ENCODE measurements at places on chromosomes 1 and 21.

DNA sequence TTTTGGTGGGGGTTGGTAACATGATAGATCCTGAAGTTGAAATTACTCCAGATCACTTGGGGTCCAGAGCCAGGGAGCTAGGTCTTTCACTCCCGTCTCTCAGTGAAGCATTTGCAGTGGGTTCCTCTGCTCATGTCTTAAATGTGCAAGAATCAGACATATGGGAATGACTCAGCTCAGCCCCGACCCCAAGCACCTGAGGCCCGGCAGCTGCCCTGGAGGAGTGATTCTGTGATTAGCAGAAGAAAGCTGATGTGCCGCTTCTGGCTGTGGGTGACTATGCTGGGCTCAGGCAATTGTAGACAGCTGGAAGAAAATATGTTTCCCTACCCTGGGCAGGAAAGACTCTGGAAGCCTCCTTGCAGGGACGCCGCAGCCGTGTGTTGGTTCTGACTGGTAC, 601.7 kb downstream of the NPHP4 start:
- no peak for DNase-seq

DNA sequence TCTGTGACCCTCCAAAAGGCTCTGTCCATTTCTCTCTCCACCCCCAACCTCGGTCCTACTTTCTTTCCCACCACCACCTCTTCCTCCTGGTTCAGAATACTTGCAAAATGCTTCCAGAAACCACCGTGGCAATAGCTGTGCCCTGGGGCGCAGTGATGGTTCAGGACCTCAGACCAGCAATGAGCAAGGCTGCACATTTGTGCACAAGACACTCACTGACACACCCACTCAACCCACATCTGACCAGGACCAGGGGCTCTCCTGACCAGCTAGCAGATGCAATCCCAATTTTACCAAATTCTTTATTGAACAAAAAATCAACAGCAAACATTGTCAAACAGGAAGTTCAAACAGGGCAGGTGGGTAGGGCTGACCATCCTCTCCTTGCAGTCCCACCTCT, 25.7 kb downstream of the SPOCD1 start:
- no peak for DNase-seq

- DNase-seq, result peak; percentile 69
These were observed 314 bp downstream of the DPH5 start for GRCh38 chr1:101025283-101025656.

DNA sequence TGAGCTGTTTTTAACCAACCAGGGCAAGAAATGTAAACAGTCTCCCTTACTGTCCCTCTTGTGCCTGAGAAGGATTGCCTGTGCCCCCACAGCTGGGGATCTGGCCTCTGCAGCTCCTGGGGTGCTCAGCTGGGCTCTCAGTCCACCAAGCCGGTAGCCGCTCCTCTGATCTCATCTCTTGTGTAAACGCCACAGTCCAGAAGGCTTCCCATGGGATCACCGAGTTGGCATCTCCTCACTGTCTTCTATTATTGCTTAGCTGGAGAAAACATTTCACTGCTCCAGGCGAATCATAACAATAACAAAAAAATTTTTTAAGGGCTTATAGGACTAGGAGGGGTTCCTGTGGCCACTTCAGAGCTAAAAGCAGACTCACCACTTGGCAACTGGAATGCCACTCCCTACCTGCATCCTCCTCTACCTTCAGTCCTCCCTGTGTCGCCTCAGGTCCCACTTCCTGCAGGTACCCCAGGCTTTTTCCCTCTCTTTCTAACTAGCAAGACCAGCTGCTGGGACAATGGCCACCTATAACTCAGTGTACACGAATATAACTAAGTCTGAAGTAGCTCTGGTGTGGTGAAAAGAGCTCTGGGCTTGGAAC, 75.8 kb downstream of the ATP1A1 start:
- DNase-seq, result no peak

DNA sequence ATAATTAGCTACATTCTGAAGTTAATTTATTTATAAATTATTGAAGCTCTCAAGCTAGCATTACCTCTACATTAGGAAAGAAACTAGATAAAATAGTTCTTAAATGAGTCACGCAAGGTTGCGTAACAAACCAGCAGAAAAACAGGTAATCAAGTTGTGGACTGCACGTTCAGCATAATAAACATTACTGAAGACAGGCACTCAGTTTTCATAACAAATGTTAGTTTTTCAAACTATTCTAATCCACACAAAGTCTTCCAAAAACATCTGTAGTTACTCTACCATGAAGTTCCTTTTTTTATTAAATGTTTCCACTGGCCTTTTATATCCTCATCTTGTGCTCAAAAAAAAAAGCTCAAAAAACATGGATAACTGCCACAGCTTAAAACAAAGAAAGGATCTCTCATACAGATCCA, 1.3 kb downstream of the TOR1AIP2 start:
- DNase-seq, result no peak

DNA sequence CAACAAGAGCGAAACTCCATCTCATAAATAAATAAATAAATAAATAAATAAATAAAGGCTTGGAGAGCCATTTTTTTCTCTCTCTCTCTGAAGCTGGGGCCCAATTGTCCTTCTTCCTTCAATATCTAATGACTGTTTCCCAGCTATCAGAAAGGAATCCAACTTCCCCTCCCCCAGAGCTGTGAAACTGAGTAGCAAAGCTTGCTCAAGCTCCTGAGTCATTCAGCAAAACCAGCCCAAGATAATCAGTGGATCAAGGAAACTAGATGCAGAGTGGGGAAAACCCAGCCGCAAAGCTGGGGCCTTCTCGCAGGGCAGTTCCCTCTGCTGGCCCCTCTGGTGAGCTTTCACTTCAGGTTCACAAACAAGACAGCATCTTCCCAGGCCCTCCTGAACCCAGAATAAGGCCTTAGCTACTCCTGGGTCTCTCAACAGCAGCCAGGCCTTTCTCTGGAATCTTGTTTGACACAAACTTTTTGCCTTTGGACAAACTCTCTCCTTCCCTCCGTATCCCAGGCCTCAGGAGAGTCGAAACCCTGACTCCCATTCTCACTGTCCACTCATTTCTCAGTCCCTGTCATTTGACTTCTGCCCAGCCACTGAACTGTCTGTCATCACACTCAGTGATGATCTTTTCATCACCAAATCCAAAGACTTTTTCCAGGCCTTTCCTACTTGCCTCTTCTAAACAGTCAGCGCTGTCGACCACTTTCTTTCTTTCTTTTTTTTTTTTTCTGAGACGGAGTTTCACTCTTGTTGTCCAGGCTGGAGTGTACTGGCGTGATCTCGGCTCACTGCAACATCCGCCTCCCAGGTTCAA, 18.0 kb upstream of the PTP4A2 start:
- DNase-seq, result no peak

DNA sequence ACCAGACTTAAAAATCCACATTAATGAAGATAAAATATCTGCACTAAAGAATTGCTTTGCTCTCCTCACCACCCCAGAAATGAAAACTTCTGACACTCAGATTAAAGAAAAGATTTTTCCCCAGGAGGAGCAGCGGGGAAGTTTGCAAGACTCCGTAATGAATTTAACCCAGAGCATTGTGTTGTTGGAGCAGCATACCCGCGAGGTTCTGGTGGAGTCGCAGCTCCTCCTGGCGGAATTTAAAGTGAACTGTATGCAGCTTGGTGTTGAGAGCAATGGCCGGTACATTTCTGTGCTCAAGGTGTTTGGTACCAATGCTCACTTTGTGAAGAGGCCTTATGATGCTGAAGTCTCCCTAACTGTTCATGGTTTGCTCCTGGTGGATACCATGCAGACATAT, 46.4 kb downstream of the VPS13D start:
- no peak for DNase-seq

GRCh38 chr1:153057375-153057774, at the start of gene SPRR2A:
TSS of gene SPRR2A (minus strand) at chr1:153057512. CDS start at chr1:153056735, 777 bp downstream.
- DNase-seq, result no peak

GRCh38 chr1:53503433-53504217, 44.4 kb downstream of the DMRTB1 start:
- DNase-seq, result no peak

DNA sequence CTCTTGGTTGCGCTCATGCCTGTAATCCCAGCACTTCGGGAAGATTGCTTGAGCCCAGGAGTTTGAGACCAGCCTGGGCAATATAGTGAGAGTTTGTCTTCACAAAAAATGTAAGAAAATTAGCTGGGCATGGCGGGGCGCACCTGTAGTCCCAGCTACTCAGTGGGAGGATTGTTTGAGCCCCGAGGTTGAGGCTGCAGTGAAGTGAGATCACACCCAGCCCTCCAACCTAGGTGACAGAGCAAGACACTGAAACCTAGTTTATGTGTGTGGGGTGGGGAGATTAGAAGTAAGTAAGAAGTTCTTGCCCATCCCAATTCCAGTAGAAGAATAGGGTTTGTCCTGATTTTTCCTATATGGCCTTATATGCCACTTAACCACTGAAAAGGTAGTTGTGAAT, 2.0 kb downstream of the RPL5 start:
- peak; percentile 40 for DNase-seq

GRCh38 chr1:115641762-115642167, at the start of gene VANGL1:
TSS of gene VANGL1 (plus strand) at chr1:115641970. CDS start at chr1:115651414, 9,444 bp downstream.
- no peak for DNase-seq
